ENCODE measurements at places on chromosomes 11 and 22. TPM values are rescaled to one million over a fixed set of nuclear protein-coding genes. Genes with fewer than 3 reads are reported as not detected.

The IL17REL gene
- total RNA-seq = 0.07 TPM

The GAB2 gene
- total RNA-seq = 50.6 TPM

The PAMR1 gene
- total RNA-seq = not detected

The GDPD4 gene
- not detected for total RNA-seq

The CLCF1 gene
- 0.29 TPM for total RNA-seq

The DBX1 gene
- not detected for total RNA-seq

The FREY1 gene
- 2.7 TPM for total RNA-seq

The TCN2 gene
- 5.1 TPM for total RNA-seq

The MYRF gene
- 0.83 TPM for total RNA-seq

The NPAS4 gene
- 0.07 TPM for total RNA-seq

The TTC28 gene
- 3.7 TPM for total RNA-seq

The GAB4 gene
- total RNA-seq = not detected

The PPP2R1B gene
- total RNA-seq = 49.3 TPM

The ATM gene
- 107 TPM for total RNA-seq

The CEP126 gene
- total RNA-seq = 0.27 TPM

The TEX12 gene
- total RNA-seq = not detected
